ENCODE measurements at places on chromosomes 1 and 21.

GRCh38 chr1:220565670-220566069, 37.7 kb downstream of the MARK1 start:
- no peak for DNase-seq

DNA sequence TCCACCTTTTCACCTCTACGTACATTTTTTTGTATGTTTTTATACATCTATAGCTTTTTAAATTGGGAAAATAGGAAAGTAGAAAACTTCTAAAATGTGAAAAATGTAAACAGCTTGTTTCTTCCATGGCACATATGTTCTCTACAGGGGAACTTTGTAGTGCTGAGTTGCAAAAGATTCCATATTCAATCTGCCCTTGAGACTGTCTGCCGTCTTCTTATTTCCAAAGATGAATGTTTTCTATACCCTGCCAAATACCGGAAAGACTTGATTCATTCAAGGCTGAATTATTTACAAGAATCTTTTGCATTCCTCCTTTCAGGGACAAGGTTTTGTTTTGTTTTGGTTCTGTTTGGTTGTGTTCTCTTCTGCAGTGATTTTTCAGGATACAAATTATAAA, 1334.5 kb upstream of the ADGRL4 start:
- no peak for DNase-seq

DNA sequence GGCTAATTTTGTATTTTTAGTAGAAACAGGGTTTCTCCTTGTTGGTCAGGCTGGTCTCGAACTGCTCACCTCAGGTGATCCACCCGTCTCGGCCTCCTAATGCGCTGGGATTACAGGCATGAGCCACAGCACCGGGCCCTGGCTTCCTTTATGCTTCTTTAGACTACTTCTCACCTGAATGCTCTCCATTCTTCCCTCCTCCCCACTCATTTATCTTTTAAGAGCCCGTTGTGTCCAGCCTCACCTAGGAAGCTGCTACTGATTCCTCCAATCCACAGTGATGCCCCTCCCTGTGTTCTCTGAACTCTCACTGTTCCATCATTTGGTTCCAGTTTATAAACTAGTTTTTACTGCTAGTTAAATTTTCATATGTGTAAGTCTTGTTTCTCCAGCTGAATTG, 44.9 kb upstream of the NR5A2 start:
- no peak for DNase-seq

DNA sequence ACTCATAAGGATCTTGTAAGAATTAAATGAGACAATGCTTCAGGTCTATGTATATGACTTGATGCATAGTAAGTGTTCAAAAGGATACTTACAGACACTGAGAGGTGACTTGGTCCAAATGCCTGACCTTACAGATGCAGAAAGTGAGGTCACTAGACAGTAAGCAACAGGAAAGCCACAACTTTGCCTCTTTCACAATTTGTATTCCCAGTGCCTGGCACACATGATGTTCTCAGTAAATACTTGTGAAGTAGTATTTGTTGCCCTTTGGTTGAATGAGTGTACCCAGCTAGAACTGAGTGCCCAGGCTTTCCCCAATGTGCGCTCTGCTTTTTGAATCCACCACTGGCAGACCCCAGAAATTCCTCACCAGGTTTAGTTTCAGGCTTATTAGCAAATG, 105.1 kb downstream of the BEND5 start:
- no peak for DNase-seq

GRCh38 chr1:230865062-230865817, 3.1 kb downstream of the C1orf198 start:
- no peak for DNase-seq

GRCh38 chr1:22646384-22646783, 3.0 kb downstream of the C1QC start:
- no peak for DNase-seq

- no peak for DNase-seq
These were observed 158.4 kb upstream of the BACE2 start for GRCh38 chr21:41009398-41010100.

- DNase-seq = no peak
These were observed 68.9 kb downstream of the MRPL37 start for GRCh38 chr1:54268762-54269297.
